Natural killer cell treated with Interleukin-12 subunit alpha and Interleukin-12 subunit beta and Interleukin-15 and Interleukin-18, amount 100 ng/mL, for 72 hours (primary cell): ENCODE measurements at places on chromosomes 3 and 15. TPM values are rescaled to one million over a fixed set of nuclear protein-coding genes. Genes with fewer than 3 reads are reported as not detected.

GRCh38 chr15:60635507-60636352, 156.8 kb upstream of the ICE2 start:
- H3K27me3 ChIP-seq: peaks cover 9% of the 10 kb centered on the region
- H3K4me3 ChIP-seq: peak overlapping the region; percentile 15
- no peaks in the 10 kb centered on the region for H3K36me3 ChIP-seq
- no peak for DNase-seq
- peaks cover 18% of the 10 kb centered on the region for H3K4me1 ChIP-seq
- H3K27ac ChIP-seq: no peak overlapping the region

GRCh38 chr15:79700951-79701480, 195.8 kb downstream of the MTHFS start:
- no peaks in the 10 kb centered on the region for H3K4me1 ChIP-seq
- no peak for DNase-seq
- no peak overlapping the region for H3K27ac ChIP-seq
- peaks cover 9% of the 10 kb centered on the region for H3K27me3 ChIP-seq

PCNP gene
- 132 TPM for total RNA-seq

ARHGAP31 gene
- total RNA-seq: 64.6 TPM

ASB14 gene
- not detected for total RNA-seq

ROPN1B gene
- total RNA-seq: not detected
